ENCODE measurements at places on chromosomes 16 and 17. TPM values are rescaled to one million over a fixed set of nuclear protein-coding genes. Genes with fewer than 3 reads are reported as not detected.

DNA sequence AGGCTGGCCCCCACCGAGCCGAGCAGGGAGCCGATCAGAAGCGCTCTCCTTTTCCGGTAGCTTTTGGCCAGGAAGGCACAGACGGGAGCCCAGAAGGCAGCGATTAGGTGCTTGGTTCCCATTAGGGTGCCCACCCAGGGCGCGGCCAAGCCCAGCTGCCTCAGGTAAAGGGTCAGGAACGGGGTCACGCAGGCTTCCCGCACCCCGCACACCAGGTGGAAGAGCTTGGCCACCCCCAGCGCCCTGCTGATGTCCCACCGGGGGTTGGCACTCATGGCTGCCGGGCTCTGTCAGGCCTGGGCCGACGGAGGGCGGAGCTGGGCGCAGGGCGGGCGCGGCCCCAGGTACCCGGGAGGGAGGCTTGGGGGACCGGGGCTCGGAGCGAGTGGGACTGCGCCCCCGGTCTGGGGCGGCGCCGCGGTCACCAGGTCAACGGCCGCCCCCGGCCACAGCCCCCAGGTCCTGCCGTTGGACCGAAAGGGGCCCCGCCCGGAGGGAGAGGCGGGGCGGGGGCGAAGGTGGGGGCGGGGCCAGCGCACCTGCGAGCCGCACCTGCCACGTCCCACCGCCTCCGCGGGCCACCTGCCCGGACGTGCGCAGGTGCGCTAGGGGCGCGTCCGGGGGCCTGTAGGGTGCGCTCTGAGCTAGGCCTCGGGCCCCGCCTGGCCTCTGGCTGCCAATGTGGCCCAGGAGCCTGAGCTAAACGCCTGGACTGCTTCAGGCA, at the start of gene MFSD6L:
Gene MFSD6L, minus strand, starts transcription at position 520 of the 724 bp plus-strand sequence. Its CDS starts 245 bp downstream, at position 275.
- no peak for DNase-seq

- no peak for DNase-seq
Observed at GRCh38 chr16:57526498-57526897, 9.9 kb downstream of the CCDC102A start.

GRCh38 chr16:578870-579405, 9.2 kb downstream of the PIGQ start:
- no peak for DNase-seq

- no peak for DNase-seq
Observed at GRCh38 chr17:8294814-8295316, 335 bp downstream of the SLC25A35 start.

- DNase-seq, result no peak
Observed at GRCh38 chr17:40266882-40267281, 20.8 kb upstream of the CDC6 start.

GRCh38 chr16:12677502-12677901, 126.2 kb downstream of the CPPED1 start:
- no peak for DNase-seq

- peak; percentile 24 for DNase-seq
Observed at GRCh38 chr16:47477679-47478078, 16.5 kb downstream of the PHKB start.

GRCh38 chr16:79210607-79211006, 389.9 kb downstream of the MAF start:
- no peak for DNase-seq

DNA sequence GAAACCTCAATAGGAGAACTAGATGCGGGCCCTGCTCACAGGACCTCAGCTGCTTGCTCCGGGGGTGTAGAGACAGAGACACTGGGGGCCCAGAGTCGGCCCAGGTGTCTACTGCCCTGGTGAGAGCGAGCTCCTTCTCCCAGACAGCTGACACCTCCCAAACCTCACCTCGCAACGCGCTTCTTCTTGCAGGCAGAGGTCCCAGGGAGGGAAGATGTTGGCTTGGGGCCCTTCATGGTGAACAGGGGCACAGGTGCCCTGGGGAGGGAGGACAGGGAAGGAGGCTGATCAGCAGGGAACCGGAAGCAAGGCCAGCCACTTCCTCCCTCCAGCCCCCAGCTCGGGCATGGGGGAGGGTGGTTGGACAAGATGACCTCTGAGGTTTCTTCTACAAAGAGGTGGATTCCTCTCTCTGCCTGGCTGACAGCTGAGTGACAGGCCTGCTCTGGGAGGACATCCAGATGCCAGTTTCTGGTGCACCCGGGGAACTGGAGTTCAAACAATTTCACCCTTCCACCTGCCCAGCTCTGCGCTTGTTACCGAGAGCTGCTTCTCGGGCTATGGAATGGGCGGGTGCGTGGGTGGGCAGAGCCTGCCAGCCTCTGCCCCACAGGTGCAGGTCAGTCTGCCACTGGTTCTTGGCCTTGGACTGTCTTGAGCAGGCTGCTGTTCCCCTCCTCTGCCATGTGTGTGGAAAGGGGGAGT, 11.7 kb upstream of the GFAP start:
- no peak for DNase-seq

GRCh38 chr17:75773808-75774470, 8.9 kb upstream of the GALK1 start:
- no peak for DNase-seq

The SULT1A4 gene
- 2.1 TPM for total RNA-seq

The RHBDF1 gene
- total RNA-seq, result 37.3 TPM

The FOXL1 gene
- total RNA-seq, result 2.1 TPM

The SLC16A6 gene
- total RNA-seq, result not detected

The KCNH6 gene
- total RNA-seq, result 0.05 TPM

The OR3A2 gene
- not detected for total RNA-seq
